Stimulated activated CD4-positive, alpha-beta T cell treated with anti-CD3 and anti-CD28 coated beads, TNF-alpha, amount 100 ng/mL, for 24 hours (primary cell): ENCODE measurements at places on chromosomes 5 and 9.

- no peak for DNase-seq
These were observed 876 bp downstream of the CAAP1 start for GRCh38 chr9:26891726-26892125.

DNA sequence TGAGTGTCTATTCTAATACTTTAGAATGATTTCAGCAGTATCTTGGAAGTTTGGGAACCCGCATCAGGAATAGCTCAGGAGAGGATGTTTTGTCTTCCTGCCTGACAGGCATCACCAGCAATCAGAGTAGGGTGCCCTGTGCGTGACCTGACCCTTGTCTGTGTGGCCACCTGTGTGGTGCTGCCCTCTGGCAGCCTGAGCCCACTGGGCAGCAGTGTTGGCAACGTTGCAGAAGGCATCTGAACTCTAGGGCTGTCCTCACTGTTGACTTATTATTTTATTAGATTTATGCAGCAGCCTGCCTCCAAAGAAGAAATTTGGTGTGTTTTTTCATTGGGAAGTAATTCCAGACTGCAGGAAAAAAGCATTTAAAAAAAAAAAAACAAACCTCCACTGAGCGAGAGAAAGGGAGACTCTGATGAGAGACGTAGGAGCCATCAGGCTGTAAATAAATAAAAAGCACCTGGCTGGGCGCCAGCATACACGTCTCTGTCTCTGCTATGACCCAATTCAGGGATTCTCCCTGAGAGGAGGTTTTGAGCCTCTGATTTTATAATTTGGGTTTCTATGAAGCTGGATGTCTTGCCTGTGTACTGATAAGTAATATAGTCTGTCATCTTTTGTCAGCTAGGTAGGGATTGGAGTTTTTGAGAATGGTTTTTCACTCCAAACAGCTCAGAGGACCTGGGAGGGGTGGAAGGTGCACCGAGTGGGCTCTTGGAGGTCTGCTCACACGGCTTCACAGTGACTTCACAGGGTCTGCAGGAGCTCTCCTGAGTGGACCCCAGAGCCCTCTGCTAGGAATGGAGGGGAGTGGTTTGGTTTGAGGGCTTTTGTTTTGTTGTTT, 49.0 kb downstream of the FAM78A start:
- no peak for DNase-seq

DNA sequence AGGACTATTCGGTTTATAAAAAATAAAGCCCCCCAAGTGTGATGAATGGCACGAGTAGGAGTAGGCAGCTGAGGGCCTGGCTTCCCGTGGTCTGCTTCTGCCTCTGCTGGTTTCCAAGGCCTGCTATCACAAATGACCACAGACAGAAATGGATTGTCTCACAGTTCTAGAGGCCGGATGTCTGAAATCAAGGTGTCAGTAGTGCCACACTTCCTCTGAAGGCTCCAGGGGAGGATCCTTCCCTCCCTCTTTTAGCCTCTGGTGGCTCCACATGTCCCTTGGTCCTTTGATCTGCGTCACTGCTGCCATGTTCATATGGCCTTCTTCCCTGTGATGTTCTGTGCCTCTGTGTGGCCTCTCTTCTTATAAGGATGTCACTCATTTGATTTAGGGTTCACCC, 15.1 kb downstream of the PRKACG start:
- no peak for DNase-seq

- no peak for DNase-seq
These were observed 176.7 kb downstream of the PRR16 start for GRCh38 chr5:120640778-120641177.

GRCh38 chr5:362978-363765, 41.7 kb downstream of the AHRR start:
- DNase-seq, result no peak

GRCh38 chr5:57613741-57614140, 131.1 kb upstream of the ACTBL2 start:
- no peak for DNase-seq

DNA sequence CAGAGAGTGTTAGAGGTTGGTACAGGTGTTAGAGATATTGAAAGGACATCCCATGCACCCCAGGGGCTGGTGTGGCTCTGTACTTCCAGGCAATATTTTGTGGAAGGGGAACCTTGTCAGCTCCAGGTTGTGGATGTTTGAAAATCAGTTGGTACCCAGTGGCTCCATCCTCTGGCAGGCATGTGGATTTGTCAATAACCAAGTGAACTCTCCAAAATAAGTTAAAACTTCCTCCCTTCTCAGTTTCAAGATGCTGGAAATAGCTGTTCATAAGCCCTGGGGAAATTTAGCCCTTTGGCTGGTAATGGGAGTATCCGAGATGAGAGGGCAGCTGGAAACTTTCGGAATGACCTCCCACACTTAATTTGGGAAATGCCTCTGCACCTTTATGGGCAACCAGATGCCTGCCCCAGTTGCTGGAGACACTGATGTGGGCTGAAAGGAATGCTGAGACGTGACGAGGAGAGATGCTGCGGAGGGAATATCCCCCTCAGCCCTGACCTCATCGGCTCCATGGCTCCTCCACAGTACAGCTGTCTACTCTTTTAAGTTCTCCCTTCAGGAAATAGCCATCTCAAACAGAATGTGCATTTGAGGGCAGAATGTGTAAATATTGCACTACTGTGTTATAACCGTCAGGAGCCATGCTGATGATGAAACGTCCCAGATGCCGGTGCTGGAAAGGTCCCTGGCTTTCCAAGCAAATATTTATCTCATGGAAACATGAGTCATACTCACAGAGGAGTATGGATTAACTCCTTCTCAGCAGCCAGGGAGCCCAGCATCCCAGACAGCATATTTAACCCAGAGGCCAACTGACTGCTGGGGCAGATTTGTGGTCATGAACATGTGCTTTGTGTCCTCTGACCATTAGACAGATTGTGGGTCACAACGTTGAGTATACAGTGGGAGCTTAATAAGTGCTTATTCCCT, 29.5 kb downstream of the TGFBI start:
- no peak for DNase-seq

DNA sequence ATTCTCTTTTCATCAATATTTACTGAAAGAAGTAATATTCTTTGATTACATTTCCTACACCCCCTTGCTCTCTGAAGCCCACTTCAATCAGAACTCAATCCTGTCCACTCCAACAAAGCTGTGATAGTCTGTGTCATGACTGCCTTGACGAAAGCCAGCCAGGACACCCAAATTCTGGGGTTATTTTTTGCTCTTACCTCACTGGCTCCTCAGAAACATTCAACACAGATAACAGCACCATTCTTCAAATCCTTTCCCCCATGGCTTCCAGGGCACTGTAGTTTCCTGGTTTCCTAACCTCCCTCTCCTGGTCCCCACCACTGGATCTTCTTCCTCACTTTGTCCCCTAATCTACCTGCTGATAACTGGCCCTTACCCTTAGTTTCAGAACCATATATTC, 106.1 kb upstream of the FER start:
- no peak for DNase-seq

- DNase-seq, result no peak
These were observed 77.0 kb upstream of the DAP start for GRCh38 chr5:10838038-10838437.

DNA sequence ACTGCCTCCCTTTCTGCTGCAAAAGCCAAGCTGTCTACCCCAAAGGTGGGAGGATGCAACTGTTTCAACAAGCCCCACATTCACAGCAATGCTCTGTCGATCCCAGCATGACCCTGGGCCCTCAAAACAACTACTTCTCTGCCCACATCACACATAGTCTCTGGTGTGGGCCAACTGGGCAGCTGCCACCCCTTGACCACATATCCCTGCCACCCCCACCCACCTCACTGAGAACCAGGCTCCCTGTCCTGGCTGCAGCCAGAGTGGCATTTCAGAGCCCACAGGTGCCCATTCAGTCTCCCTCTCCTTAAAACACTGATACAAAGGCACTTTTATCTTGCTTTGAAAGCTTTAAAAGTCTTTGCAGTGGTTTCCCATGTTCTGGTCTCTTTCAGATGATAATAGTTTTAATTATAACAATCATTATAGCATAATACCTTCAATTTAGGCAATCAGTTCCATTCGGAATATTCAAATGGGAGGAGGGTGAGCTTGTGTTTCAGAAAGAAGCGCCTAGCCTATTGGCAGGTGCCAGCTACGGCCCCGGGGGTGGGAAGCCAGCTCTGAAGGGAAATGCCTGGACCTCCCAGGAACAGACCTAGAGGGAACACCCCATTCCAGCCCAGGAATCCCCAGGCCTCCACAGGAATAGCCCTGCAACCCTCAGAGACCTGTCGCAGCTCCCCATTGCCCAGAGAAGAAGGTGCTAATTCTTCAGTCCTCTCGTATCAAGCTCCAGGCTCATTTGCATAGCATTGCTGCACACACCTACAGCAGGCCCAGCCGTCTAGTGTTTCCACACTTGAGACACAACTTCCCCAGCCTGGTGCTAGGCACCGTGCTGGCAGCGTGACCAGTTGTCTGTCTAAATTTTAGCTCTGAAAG, 90.8 kb downstream of the C5orf15 start:
- no peak for DNase-seq

- no peak for DNase-seq
These were observed 587.0 kb upstream of the ADAMTS16 start for GRCh38 chr5:4553130-4553529.

- DNase-seq, result no peak
These were observed 6.9 kb upstream of the MEIKIN start for GRCh38 chr5:131952301-131952857.

DNA sequence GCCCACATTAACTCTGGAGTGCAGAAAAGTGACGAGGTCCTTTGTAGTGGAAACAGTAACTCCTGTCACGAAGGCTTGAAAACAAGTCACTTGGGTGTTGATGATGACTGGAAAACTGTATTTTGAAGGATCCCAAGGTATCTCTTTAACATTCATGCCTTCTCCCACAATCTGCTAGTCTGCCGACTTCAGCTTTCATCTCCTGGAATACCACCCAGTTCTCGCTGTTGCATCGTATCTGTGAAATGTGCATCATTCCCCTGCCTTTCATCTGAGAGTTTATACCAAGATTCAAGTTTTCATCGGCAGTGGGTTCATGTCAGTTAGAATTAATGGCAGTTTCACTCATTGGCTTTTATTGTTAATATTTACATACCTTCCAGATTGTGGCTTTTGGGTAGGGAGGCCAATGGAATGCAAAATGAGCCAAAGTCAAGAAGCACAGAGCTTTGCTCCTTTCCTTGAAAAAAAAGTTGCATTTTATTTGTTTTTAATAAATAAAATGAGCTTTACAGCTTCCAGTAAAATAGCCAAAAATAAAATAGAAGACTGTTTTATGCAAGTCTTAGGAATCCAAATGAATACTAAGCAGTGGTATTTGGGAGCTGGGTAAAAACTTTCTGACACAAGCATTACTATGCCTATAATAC, 575.2 kb upstream of the WWC1 start:
- DNase-seq, result no peak

DNA sequence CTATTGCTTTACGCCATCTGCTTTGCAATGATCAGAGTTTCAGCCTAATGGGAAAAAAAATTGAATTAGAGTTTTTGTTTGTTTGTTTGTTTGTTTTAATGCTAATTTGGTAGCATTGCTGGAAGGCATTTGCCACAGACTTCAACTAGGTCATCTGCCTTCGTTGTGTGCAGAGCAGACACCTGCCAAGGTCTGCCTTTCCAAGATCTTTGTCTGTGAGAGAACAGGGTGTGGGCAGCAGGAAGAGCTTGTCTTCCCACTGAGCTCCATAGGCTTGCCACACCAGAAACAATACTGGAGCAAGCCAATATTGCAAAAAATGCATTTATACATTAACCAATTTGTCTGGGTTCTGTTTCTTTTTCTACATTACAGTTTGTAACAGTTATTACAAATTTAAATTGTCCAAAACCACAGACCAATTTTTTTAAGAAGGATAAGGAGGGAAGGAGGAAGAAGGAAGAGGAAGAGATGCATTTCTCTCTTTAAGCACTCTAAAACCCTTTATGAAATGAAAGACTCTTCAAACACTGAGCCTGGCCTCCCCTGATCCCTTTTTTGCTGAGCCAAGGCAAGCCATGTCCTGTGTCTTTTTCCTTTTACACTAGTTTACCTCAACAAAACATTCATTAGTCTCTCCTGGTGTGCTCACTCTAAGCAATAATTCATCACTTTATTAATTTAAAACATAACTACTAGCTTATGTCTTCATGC, 210.5 kb downstream of the SNX18 start:
- no peak for DNase-seq

GRCh38 chr5:132949136-132949535, 14.3 kb downstream of the AFF4 start:
- DNase-seq, result no peak

- DNase-seq, result no peak
These were observed 209.0 kb downstream of the EFNA5 start for GRCh38 chr5:107461770-107462169.

DNA sequence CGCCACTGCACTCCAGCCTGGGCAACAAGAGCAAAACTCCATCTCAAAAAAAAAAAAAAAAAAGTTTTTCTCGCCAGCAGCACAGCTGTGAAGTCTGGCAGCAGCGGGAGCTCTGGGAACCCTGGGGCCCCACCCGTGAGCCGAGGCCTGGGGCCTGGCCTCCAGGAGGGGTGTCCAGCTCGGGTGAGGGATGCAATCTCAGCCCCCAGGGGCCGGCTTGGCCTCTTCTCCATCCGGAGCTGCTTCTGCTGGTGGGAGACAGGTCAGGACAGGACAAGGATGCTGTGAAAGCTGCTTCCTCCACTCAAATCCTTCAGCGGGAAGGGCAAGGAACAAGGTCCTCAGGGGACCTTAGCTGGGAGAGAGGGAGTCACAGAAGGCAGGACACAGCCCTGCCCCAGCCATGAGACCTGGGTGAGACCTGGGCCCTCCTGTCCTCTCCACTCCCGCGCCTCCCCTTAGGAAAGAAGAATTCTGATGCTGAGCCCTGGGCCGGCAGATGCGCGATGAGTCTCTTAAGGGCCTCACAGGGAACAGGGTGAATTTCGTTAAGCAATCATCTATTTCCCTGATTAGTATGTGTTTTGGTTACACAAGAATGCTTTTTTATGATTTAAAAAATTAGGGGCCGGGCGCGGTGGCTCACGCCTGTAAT, 30.6 kb downstream of the PLPP7 start:
- DNase-seq, result no peak

DNA sequence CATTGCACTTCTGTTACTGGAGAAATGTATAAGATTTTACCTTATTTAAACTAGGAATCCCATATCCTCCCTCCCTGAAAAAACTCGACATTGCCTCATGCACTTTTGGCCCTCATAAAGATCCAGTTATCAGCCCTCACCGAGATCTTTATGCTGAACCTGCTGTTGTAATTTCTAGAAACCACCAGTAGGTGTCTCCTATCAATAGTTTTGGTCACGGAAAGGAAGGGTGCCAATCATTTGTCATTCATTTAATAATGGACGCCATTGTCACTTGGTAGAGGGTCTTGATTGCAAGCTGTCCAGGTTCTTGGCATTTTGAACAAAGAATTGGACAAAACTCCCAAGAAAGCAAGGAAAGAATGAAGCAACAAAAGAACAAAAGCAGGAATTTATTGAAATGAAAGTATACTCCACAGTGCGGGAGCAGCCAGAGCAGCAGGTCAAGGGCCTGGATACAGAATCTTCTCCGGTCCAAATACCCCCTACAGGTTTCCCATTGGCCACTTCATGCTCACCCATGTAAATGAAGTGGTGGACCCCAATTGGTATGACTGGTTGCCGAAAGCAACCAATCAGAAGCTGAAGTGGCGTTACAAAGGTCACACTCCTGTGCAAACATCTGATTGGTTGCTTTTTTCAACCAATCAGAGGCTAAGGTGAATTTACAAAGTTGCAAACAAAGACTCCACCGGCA, 524.3 kb downstream of the PSAT1 start:
- DNase-seq, result no peak
